ENCODE measurements at places on chromosomes 1 and 21.
A peak's percentile ranks its signal among the peaks of the same experiment; 100 is the strongest.

GRCh38 chr1:84853741-84854721 lies 39.0 kb downstream of the LPAR3 start:
- peak; percentile 78 for DNase-seq

GRCh38 chr1:95249916-95250315 lies 15.9 kb downstream of the RWDD3 start:
- DNase-seq, result no peak

DNA sequence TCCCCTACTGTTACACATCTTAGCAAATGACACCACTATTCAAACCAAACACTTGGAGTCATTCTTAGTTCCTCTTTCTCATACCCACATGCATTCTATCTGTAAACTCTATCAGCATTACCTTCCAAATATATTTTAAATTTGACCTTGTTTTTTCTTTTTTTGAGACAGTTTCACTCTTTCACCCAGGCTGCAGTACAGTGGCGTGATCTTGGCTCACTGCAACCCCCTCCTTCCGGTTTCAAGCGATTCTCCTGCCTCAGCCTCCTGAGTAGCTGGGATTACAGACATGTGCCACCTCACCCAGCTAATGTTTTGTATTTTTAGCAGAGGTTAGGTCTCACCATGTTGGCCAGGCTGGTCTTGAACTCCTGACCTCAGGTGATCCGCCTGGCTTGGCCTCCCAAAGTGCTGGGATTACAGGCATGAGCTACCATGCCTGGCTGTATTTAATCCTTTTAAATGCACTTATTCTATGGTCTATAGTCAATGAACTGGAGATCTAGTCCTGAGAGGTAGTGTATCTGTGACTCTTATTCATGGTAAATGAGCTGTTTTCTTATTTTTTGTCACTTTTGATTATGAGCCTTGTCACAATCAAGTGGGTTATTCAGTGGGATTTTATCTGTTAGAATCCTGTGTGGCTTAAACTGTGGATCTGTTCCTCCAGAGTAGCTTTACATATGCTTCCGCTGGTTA lies 73.1 kb downstream of the GATAD2B start:
- DNase-seq, result peak; percentile 59

- DNase-seq, result no peak
Observed at GRCh38 chr1:33407352-33408092, 23.4 kb downstream of the PHC2 start.

DNA sequence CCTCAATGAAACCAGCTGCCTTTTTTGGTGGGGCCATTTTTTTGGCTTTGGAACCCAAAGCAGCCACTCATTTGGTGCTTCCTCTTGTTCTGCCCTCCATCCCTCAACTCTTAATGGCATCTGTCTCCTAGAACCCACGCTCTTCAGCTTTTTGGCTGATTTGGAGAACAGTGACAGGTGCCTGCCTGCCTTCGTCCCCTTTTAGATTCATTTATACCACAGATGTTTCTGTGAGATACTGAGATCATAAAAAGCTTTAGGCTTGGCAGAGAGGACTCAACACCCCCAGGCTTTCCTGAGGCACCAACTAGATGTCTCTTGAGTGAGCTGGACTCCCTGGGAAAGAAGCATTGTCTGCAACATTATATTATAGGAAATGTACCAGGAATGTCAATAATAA lies 20.4 kb upstream of the YTHDF2 start:
- no peak for DNase-seq

DNA sequence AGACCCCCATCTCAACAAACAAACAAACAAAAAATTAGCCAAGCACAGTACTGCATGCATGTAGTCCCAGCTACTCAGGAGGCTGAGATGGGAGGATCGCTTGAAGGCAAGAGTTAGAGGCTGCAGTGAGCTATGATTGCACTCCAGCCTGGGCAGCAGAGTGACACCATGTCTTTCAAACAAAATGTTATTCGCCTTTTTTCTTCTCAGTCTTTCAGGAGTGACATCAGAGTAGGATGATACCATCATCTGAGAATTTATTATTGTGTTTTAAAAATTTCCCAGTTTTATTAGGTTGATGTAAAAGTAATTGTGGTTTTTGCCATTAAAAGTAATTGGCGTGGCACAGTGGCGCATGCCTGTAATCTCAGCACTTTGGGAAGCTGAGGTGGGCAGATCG lies 10.8 kb downstream of the PARK7 start:
- no peak for DNase-seq

- no peak for DNase-seq
Observed at GRCh38 chr1:218348628-218349071, 3.5 kb downstream of the TGFB2 start.

GRCh38 chr1:236307435-236307834 lies 25.7 kb upstream of the ERO1B start:
- no peak for DNase-seq

DNA sequence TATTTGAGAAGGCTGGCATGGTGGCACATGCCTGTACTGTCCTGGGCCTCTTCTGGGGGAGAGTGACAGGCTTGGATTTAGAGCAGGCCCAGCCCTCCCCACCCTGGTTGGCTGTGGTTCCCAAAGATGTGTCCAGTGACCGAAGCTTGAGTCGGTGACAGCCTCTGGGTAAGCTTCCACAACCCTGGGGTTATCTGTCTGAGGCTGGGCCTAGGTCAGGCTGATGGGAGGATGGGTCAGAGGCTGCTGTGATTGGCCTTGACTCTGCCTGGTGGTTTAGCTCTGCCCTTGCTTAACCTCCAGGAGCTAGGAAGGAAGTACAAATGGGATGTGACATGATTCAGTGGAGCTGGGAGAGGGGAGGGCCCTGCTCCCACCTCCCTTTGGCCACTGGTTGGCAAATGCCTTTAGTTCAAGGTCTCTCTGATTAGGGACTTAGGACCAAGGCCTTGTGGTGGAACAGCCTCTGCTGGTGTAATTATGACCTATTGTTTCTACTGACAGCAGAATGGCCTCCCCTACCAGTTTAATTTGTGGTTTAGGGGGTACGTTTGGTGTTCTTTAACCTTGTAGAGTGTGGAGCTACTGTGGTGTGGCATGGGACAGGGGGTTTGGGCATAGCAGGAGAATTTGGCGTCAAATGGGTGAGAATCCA lies 16.6 kb downstream of the NUDC start:
- peak; percentile 21 for DNase-seq

GRCh38 chr1:45968941-45969666 lies 163.3 kb downstream of the PIK3R3 start:
- DNase-seq, result no peak

GRCh38 chr1:109425391-109426280 lies 612 bp downstream of the PSMA5 start:
- DNase-seq, result peak; percentile 88

DNA sequence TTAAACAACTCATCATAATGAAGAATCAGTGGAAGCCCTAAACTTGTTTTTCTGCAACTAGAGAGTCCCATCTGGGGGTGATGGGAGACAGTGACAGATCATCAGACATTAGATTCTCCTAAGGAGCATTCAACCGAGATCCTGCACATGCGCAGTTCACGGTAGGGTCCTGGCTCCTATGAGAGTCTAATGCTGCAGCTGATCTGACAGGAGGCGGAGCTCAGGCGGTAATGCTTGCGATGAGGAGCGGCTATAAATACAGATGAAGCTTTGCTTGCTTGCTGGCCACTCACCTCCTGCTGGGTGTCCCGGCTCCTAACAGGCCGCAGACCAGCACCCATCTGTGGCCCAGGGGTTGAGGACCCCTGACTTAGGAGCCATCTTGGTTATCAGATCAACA lies 247.2 kb downstream of the FMN2 start:
- no peak for DNase-seq

DNA sequence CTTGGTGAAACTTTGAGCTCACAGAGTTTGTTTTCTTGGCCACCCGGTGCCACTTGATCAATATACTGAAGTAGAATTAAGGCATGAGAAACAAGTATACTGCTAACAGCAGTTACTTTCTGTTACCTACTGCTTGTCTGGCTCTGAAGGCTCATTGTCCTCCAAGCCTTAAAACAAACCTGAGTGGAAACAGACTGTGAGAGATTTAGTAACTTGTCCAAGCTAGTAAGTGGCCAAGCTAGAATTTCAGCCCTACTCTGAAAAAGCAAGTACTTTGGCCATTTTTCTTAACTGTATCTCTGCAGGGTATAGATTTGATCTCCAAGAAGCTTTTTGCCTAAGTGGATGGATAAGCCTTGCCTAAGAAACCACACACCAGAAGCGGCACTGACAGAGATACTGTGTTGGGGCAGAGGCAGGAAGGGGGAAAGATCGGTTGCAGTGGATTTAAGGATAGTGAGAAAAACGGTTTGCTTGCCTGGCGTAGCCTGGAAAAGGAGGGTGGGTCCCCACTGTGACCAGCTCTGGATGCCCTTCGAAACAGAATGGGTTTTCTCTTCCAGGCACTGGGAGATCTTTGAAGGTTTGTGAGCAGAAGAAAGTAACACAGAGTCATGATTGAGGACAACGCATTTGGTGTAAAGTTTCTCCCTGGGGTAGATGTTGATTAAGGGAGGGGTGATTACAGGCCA lies 2.1 kb upstream of the MACO1 start:
- DNase-seq, result no peak

- DNase-seq, result peak; percentile 13
Observed at GRCh38 chr1:73205294-73205973, 923.1 kb upstream of the NEGR1 start.

DNA sequence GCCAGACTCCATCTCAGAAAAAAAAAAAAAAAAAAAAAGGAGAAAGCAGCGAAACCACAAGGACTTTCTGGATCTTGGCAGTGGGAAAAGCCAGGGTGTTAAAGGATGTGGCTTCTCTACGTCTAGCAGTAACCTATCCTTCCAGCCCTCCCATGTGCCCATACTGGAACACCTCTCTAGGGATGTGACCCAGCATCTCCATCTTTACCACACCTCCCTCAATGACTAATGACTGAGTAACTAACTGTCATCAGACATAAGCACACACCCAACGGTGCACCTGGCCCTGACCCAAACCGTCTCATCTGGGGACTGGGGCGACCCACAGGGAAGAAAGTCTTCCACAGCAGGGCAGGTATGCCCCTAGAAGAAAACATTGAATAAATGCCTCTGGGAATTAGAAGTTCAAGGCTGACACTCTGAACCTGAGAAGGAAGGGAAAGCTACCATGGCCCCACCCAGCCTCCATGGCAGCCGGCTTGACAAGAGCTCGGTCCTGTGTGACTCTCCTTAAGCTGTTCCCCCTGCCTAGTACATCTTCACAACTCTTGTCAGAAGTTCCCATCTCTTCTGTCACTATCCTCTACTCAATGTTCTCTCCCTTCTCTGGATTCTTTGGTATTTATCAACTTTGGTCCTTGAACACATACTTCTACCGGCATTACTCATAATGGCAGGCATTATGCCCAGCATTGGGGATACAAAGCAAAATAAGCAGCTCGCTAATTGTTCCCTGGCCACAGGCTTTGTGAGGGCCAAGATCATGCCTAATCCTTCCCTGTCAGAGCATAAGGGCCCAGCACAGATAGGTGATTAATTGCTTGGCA lies 14.8 kb upstream of the PAQR6 start:
- no peak for DNase-seq

GRCh38 chr1:204410688-204411450 lies 748 bp downstream of the PPP1R15B start:
- DNase-seq, result peak; percentile 66

- no peak for DNase-seq
Observed at GRCh38 chr1:208209896-208210589, 34.1 kb downstream of the PLXNA2 start.

- no peak for DNase-seq
Observed at GRCh38 chr1:147652306-147652705, 18.0 kb downstream of the ACP6 start.

DNA sequence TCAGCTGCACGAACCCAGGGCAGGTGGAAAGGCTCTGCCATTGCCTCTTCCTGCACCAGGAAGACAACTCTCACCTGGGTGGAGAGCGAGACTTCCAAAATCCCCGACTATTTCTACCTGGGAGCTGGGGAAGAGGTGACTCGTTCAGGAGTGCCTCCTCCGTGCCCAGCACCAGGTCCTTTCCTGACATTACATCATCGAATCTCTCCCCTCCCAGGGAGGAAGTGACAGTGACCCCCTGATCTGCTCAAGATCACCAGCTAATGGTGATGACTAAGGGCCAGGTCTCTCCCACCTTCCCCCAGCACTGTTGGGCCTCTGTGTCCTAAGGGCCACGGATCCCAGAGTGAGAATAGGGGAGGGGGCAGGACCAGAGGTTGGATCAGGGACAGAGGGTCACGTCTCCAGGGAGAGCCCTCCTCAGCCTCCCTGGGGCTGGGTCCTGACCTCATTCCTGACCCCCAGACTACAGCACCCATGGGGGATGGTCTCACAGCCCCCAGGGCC lies 6.8 kb downstream of the MEGF6 start:
- peak; percentile 32 for DNase-seq

DNA sequence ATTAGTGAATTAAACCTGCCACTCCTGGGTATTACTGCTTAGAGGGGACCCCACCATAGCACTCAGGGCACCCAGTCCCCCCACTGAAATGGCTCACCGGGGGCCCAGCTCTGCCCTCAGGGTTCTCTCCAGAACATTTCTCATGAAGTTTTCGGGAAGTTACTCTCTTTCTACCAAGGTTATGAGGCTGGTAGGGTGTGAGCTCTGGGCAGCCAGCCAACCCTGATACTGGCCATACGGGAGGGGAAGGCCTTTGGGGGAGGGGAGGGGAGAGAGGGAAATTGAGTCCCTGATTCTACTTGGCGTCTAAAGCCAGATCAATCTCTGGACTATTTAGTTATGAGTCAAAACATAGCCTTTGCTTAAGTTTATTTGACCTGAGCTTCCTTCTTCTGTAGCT lies 12.9 kb upstream of the PDE9A start:
- DNase-seq, result no peak

GRCh38 chr1:68128157-68128556 lies 77.7 kb upstream of the DIRAS3 start:
- no peak for DNase-seq

GRCh38 chr1:25392841-25393240 lies 27.8 kb downstream of the RHCE start:
- DNase-seq, result no peak

DNA sequence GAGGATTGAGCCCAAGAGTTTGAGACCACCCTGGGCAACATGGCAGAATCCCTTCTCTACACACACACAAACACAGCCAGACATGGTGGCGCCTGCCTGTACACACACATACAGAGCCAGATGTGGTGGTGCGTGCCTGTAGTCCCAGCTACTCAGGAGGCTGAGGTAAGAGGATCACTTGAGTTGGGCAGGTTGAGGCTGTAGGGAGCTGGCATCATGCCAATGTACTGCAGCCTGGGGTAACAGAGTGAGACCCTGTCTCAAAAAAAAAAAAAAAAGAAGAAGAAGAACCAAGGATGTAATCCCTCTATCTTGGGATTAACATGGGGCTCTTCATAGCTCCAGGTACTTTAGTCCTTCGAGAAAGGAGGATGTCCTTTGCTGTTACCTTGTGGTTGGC lies 29.4 kb upstream of the PIGV start:
- no peak for DNase-seq

- DNase-seq, result no peak
Observed at GRCh38 chr1:16978567-16979474, 1.6 kb downstream of the MFAP2 start.

GRCh38 chr1:99122039-99122438 lies 117.4 kb upstream of the PLPPR5 start:
- DNase-seq, result no peak

GRCh38 chr1:113760102-113761080 lies 1.1 kb upstream of the PHTF1 start:
- DNase-seq, result no peak
